Activated effector memory CD4-positive, alpha-beta T cell treated with anti-CD3 and anti-CD28 coated beads, Interleukin-2, amount 50 U/mL, for 16 hours (primary cell): ENCODE measurements at places on chromosomes 7 and 10.

GRCh38 chr10:94059178-94059883 lies 65.6 kb downstream of the PLCE1 start:
- DNase-seq = no peak

- no peak for DNase-seq
Measured at GRCh38 chr10:96860631-96861277, 28.7 kb downstream of the LCOR start.

DNA sequence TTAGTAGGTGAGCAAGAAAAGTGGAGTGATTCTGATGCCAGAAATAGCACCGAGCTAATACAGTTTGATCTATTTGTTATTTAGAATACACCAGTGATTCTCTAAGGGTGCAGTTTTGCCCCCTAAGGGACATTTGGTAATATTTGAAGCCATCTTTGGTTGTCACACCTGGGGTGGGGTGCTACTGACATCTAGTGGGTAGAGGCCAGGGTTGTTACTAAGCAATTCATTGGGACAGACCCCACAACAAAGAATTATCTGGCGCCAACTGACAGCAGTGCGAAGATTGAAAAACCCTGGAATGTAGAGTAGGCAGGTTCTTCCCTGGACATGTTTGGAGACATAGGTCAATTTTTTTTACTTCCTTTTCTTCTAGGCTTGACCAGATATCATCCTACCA lies 14.6 kb downstream of the PALS2 start:
- peak; percentile 68 for DNase-seq

- DNase-seq = peak; percentile 22
Measured at GRCh38 chr10:1189166-1190051, 133.2 kb downstream of the WDR37 start.

GRCh38 chr10:91046869-91047268 lies 126.0 kb upstream of the ANKRD1 start:
- DNase-seq = no peak

DNA sequence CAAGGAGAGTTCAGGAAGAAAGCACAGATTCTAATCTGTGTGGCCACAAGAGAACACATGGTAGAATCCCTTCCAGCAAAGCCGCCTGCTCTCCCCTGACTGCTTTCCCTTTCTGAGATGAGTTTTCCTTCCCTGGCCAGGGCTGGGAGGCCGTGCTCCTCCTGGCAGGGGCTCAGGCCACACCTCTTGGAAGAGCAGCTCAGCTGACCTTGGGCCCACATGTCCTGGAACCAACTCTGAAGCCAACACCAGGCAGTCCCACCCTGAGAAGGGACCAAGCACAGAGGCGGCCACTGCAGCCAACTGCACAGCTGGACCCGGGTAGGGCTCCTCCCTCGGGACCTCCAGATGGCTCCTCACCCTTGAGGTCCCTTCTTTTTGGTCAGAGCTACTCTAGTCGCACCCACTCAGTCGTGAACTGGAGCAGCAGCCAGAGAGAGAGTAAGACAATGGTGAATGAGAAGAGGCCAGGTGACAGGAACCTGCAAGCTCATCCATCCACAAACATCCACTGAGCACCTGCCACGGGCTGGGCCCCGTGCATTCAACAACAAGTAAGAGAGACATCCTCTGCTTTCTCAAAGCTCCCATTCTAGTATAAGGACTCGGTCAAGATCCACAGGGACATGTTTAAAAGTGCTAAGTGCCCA lies 40.3 kb downstream of the FAM53B start:
- no peak for DNase-seq

- no peak for DNase-seq
Measured at GRCh38 chr7:126495001-126495400, 757.7 kb downstream of the GRM8 start.

- no peak for DNase-seq
Measured at GRCh38 chr7:111074071-111074747, 16.7 kb upstream of the LRRN3 start.

DNA sequence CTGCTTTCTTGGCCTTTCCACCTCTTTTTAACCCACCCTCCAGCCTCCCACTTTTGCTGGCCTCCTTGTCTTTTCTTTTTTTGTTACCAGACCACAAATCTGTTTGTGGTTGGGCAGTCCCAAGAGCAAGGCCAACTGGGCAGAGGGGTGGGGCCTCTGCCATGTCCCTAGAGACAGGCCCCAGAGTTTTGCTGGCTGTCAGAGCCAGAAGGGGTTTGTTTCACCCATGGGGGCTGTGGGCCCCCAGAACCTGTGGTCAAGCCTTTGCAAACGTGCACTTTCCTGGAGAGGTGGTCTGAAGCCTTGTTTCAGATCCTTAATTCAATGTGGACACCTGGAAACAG lies 10.3 kb downstream of the ZMIZ1 start:
- DNase-seq = no peak

DNA sequence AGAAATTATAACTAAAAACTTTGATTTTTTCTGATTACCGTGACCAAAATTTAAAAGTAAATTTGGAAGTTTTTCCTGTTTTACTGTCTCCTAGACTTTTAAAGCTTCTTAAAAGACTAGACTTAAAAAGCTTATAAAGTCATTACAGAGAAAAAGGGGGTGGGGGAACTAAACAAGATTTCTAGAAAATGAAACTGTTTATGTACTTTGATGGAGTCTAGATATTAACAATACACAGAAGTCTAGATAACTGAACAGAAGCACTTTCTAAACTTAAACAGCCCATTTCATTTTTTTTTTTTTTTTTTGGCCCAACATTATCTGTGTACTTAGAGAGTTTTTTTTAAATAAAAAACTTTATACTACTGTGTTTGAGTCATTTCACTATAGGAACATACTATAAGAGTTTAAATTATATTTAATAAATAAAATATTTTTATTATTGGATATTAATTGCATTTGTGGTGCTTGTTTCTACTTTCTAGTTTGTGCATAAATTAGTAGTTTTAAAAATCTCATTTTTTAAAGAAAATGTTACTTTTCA lies 98.5 kb downstream of the PHTF2 start:
- no peak for DNase-seq
